Ascending aorta (tissue), 2 donors: ENCODE measurements at places on chromosomes 5 and 9. TPM values are rescaled to one million over a fixed set of nuclear protein-coding genes. Genes with fewer than 3 reads are reported as not detected.

SLC4A9 gene
- total RNA-seq: not detected

C5orf24 gene
- total RNA-seq: 36.5 TPM

ARHGEF28 gene
- 15.1 TPM for total RNA-seq

NTNG2 gene
- total RNA-seq: 5.9 TPM

AHRR gene
- not detected for total RNA-seq

CDH18 gene
- not detected for total RNA-seq

FGFR4 gene
- total RNA-seq: 0.85 TPM
